ENCODE measurements at places on chromosomes 11 and 22. TPM values are rescaled to one million over a fixed set of nuclear protein-coding genes. Genes with fewer than 3 reads are reported as not detected.
A peak's percentile ranks its signal among the peaks of the same experiment; 100 is the strongest.

DNA sequence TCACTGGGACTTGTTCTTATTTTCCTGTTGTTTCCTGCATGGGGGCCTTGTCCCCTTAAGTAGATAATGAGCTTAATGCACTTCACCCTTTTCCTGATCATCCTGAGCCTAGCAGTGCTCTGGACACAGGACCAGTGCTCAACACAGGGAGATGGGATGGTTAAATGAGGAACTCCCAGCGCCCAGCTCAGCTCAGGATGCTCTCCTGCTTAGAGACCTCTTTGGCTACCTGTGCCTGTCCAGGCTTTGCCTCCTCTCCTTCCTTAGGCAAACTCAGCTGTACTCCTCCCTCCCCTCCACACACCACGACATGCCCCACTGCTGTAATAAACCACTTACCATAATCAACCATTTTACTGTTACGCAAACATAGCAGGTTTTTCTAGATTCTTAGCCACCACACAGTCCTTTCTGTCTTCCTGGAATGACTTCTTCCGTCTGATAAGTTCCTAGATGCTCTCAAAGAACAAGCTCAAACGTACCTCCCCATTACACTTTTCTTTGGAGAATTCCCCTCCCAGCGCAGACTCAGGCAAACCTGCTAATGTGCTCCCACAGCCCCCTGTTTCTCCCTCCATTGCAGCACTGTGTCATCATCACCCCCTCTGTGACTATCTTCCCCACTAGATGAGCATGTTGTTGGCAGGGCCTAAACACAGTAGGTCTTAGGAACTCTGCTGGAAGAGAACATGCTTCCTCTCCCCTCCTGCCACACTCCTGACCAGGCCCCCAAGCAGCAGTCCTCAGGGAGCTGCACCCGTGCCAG is 113.6 kb downstream of the MICAL2 start:
- no peak for DNase-seq

GRCh38 chr11:125313271-125314219 is 149.0 kb downstream of the PKNOX2 start:
- DNase-seq, result no peak

The GDPD4 gene
- not detected for polyA plus RNA-seq

DNA sequence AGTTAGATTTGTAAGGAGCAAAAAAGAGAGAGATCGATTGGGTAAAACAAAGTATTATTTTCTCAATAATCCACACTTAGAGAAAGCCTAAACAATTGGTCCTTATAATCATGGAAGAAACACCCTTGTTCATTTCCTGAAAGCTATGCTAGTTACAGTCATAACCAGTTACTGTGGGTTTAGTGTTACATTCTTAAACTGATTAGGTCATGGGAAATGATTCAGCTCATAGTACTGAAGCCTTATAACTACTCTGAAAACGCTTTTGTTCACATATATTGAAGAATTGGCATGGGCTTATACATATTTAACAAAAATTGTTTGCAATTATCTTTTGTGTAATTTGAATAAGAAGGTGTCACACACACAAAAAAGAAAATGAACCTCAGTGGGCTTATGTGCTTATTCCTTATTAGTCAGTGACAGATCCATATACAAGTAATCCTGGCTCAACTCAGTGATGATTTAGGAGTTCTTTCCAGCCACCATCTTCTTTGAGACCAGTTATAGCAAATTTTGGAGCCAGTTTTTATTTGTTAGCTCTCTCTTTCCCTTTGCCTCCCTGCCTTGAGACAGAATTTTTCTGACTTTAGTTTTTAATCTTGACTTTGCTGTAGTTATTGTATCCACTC is 198.5 kb upstream of the CTSC start:
- DNase-seq, result no peak

DNA sequence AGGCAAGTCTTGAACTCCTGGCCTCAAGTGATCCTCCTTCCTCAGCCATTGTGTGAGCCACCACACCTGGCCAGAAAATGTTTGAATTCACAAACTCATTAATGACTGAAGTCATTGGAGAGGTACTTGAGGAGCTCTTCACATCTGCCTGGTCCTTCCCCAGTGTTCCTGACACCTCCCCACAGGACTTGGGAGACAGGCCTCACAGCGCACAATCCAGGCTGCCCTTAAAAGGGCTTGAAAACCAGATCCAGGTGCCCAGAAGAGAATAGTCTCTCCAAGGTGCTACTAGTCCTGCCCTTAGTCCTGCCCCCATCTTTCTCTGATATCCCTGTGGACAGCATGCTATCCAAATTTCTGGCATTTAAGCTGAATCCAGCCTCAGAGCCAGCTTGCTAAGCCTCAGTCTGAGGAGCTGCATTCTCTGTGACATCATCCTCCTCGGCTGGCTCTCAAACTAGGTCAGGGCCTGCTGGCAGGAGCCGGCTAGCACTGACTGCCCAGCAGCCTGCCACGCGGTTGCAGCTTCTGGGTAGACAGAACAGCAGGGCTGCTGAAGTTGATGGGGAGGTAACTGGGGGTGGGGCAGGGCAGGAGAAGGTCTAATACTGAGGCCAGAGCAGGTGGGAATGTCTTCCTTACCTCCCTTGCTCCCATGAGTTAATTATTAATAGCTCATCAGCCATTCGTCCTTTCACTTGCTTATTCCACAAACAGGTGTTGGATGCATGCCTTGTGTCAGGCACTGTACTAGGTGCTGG is 35.3 kb upstream of the NECTIN1 start:
- DNase-seq, result no peak

The JHY gene
- not detected for polyA plus RNA-seq

The PAMR1 gene
- not detected for polyA plus RNA-seq

- peak; percentile 15 for DNase-seq
Measured at GRCh38 chr22:49958931-49959781, 1.4 kb upstream of the PIM3 start.

DNA sequence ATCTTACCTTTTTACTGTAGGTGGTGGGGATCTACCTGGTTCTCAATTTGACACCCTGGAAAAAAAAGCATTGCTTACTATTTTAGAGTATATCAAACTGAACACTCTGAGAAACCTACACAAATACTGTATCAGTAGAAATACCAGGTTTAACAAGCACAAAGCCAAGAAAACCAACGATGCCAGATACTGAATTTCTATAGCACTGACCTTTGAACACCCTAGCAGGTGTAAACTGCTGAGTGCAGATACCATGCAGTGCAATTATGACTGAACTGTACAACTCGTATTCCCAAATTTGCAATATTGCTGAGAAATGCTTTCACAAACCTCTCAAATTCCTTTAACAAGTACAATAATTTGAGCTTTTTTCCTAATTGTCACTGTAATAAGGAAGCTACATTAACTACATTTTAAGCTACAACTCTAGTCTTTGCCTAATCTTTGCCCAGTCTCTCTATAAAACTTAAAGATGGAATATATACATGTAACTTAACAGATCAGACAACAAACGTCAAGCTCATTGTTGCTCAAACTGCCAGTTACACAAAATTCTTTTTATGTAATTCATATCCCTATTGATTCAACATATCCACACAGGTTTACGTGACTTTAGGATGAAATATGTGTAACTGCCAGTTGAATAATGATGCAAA is 8.9 kb downstream of the TAF1D start:
- no peak for DNase-seq

The F2 gene
- not detected for polyA plus RNA-seq

The FAM180B gene
- 0.05 TPM for polyA plus RNA-seq

The HOATZ gene
- polyA plus RNA-seq, result not detected
